ENCODE measurements at places on chromosomes 1 and 21.

GRCh38 chr1:18300376-18300775 lies 180.4 kb upstream of the KLHDC7A start:
- no peak for DNase-seq

GRCh38 chr1:204711947-204712701 lies 26.6 kb upstream of the LRRN2 start:
- DNase-seq = no peak

GRCh38 chr1:153942766-153943549 lies 3.6 kb downstream of the DENND4B start:
- no peak for DNase-seq

DNA sequence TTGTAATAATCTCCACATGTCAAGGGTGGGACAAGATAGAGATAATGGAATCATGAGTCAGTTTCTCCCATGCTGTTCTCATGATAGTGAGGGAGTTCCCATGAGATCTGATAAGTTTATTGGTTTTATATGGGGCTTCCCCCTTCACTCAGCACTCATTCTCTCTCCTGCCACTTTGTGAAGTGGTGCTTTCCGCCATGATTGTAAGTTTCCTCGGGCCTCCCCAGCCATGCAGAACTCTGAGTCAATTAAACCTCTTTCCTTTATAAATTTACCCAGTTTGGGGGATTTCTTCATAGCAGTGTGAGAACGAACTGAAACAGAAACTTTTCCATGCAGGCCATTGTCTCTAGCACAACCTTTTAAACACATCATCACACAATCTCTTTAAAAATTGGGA lies 221.5 kb upstream of the BRINP3 start:
- no peak for DNase-seq
